ENCODE measurements at places on chromosomes 11 and 22. TPM values are rescaled to one million over a fixed set of nuclear protein-coding genes. Genes with fewer than 3 reads are reported as not detected.

GRCh38 chr11:117820516-117820915 is 4.0 kb downstream of the FXYD2 start:
- no peak for DNase-seq

The FZD4 gene
- total RNA-seq = 28.8 TPM

GRCh38 chr11:59918987-59919589 is 19.1 kb upstream of the OOSP1 start:
- DNase-seq = no peak

GRCh38 chr11:1198561-1199240 is 24.2 kb upstream of the MUC5B start:
- peak; percentile 26 for DNase-seq

DNA sequence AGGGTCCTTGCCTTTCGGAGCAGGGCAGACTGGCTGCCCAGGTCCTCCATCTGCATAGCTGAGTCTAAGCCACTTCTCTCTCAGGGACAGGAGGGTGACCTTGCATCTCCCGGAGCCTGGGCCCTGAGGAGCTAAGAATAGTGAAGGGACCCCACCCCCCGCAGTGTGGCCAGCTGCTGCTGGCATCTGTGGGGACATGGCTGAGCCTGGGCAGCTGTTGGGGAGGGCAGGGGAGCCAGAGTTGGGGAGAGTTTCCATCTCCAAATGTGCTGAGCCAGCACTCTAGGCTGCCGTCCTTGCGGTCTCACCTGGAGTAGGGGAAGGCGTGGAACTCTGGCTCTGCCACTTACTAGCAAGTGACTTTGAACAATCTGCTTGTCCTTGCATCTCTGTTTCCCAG is 34.8 kb upstream of the SHISAL1 start:
- DNase-seq = no peak

The TRPM5 gene
- not detected for total RNA-seq

DNA sequence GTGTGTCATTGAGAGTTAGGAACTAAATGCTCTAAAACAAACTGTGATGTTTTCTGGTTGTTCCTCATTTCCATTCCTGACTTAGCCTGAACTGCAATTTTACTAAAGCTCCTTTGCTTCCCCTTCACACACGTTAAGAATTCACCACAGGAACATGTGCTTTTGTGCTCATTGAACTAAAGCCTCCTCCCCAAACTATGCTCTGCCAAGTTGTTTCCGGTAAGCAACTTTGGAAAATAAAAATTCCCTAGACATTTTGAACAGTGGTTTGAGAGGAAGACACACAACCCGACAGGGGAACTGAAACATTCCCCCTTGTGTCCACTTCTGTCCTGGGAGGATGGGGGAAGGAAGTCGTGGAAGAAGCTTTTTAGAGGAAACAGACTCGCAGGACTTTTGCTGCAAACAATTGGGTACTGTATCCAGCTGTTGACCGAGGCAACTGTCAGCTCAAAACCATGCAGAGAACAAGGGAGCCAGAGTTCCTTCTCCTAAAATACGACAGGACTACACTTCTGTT is 66.9 kb downstream of the GAB2 start:
- DNase-seq = no peak

The ACCS gene
- 8.2 TPM for total RNA-seq

GRCh38 chr11:111310088-111310487 is 11.7 kb downstream of the POU2AF3 start:
- DNase-seq = no peak

GRCh38 chr11:88102598-88102934 is 72.7 kb downstream of the RAB38 start:
- no peak for DNase-seq

Measured in left ventricle myocardium superior (tissue), 1 donor.